ENCODE measurements at places on chromosomes 16 and 17.

- DNase-seq, result peak; percentile 36
Observed at GRCh38 chr16:69932228-69932627, 18.9 kb upstream of the CLEC18A start.

- no peak for DNase-seq
Observed at GRCh38 chr17:66570447-66571195, 264.3 kb upstream of the CACNG5 start.

- peak; percentile 80 for DNase-seq
Observed at GRCh38 chr16:5018793-5019192, 14.9 kb downstream of the NAGPA start.

GRCh38 chr17:36936455-36937000 is 747 bp upstream of the LHX1 start:
- no peak for DNase-seq

GRCh38 chr17:58312829-58313228 is 15.8 kb downstream of the TSPOAP1 start:
- no peak for DNase-seq

- no peak for DNase-seq
Observed at GRCh38 chr16:31916056-31916488, 42.5 kb downstream of the ZNF267 start.
